HS-5 (cell line): ENCODE measurements at places on chromosomes 7 and 10.

GRCh38 chr7:39609113-39609934 is 14.0 kb upstream of the RALA start:
- peak; percentile 93 for DNase-seq

GRCh38 chr10:127526161-127526560 is 22.9 kb upstream of the NPS start:
- DNase-seq = no peak

- no peak for DNase-seq
Measured at GRCh38 chr10:130027716-130028464, 63.8 kb upstream of the EBF3 start.

GRCh38 chr7:155921804-155922066 is 109.5 kb upstream of the SHH start:
- no peak for DNase-seq

GRCh38 chr7:138267934-138268333 is 191.7 kb downstream of the AKR1D1 start:
- DNase-seq = no peak

- DNase-seq = no peak
Measured at GRCh38 chr10:132563485-132564248, 26.1 kb downstream of the INPP5A start.

DNA sequence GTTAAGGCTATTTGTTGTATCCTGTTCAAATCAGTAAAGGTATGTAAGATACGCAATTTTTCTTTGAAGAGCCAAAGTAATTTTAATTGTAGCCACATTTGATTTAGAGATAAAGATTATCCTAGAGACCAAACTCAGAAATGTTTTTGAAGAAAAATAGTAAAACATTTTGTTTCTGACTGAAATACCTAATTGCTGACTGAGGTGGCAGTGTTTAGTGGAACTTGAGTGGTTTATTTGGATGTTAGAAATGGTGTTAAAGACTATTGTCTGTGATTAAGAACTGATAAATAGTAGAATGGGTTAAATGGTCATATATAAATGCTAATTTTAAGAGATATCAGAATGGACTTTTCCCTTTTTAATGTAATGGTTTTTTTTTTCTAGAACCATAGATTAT is 15.3 kb downstream of the EDRF1 start:
- DNase-seq = no peak

- no peak for DNase-seq
Measured at GRCh38 chr10:70341016-70341415, 41.4 kb downstream of the LRRC20 start.

- DNase-seq = no peak
Measured at GRCh38 chr10:17859492-17860156, 50.5 kb downstream of the MRC1 start.

GRCh38 chr10:54758791-54759190 is 42.2 kb downstream of the PCDH15 start:
- DNase-seq = peak; percentile 11

GRCh38 chr10:5862360-5862961 is 27.2 kb downstream of the ANKRD16 start:
- no peak for DNase-seq

- no peak for DNase-seq
Measured at GRCh38 chr10:1882180-1882579, 144.9 kb upstream of the ADARB2 start.

GRCh38 chr10:78507510-78508160 is 474.0 kb downstream of the RPS24 start:
- no peak for DNase-seq

- DNase-seq = no peak
Measured at GRCh38 chr7:157320608-157320980, 16.2 kb upstream of the DNAJB6 start.

DNA sequence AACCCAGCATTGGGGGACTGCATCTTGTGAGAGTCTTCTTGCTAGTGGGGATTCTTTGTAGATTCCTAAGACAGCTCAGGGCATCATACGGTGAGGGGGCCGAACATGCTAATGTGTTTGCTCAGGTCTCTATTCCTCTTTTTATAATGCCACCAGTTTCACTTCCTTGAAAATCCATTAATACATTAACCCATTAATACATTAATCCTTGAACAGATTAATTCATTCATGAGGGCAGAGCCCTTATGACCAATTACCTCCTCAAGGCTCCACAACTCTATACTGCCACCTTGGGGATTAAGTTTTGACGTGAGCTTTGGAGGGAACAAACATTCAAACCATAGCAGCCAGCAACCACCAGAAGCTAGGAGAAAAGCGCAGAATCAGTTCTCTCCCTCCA is 67.2 kb upstream of the POT1 start:
- no peak for DNase-seq

DNA sequence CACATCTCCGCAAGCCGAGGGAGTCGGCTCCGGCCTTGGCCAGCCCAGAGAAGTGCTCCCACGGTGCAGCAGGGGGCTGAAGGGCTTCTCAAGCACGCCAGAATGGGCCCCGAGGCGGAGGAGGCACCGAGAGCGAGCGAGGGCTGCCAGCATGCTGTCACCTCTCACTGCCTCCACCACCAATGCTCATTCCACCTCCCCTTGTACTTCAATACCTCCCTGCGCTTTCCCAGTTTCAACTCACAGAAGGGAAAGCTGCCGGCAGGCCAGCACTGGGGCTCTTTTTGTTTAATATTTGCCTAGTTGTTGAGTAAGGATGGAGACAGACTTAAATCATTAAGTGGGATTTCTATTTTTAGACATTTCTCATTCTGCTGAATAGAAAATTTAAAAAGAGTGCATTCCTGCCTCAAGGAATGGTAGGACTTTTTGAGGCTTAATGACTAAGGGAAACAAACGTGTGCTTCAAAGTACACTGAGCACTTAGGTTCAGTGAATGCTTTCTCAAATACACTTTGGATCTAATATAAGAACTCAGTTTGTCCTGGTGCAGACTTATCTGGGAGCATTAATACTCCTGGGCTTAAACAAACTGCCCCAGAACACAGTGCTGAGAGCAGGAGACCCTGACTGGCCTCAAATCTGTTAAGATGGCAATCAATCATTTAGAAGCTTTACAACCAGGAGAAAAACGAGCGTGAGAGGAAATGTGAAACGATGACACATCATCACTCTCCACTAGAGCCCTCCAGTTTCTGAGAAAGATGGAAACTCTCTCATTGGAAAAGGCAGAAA is 131.2 kb downstream of the RALA start:
- no peak for DNase-seq

DNA sequence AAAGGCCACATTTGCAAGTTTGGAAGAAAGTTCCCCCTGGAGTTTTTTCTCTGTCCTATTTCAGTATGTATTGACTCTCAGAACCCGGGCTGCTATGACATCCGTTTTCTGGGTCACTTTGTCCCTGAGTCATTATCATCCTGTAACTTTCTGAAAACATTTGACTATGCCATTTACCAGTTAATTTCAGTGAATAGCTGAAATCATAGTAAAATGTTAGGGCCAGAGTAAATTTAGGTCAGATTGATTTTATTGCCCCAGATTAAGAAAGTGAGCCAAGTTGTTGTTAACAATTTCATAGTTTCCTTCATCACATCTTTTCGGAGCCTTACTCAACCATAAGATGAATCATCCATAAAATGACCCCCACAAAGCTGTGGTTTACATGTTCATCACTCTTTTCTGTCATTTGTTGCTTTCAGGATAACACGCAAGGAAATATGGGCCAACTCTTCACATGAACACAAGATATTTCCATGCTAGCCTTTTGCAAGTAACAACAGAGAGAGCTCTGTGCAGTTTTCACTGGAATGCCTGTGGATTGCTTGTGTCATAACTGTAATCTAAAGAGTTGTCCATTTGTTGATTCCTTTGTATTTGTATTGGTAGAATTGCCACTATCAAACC is 3.9 kb upstream of the MACC1 start:
- DNase-seq = peak; percentile 98

- no peak for DNase-seq
Measured at GRCh38 chr7:134058980-134059379, 68.2 kb upstream of the LRGUK start.

DNA sequence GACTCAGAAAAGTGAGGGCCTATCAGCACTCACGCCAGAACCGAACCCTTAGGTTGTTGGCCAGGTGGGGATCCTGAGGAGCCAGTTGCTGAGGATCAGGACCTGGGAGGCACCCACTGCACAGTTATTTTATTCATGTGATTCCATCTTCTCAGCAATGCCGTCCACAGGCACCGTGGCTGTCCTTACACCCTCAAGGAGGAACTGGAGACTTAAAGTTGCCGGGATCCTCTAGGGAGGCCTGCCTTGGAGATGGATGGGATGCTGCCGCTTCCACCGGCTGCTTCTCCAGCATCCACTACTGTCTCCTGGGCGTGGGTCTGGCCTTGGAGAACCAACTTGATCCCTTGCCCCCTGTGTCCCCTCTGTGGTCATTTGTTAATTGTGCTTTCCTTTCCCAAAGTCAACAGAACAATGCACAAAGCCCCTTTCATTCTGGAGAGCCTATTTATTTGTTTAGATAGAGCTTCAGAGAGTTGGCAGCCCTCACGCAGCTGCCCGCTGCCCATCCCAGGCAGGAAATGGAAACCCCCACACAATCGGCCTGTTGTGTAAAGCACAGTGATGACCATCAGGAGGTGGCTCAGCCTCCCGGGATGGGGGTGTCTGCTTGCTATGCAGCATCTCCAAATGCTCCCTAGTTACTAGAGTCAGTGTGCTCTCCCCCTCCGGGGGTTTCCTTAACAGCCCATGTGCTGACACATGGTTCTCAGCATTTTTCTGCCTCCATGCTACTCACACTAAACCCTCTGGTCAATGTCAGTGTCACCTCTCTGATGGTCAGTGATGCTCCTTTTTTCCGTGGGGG is 52.9 kb upstream of the IGFBP3 start:
- DNase-seq = no peak

DNA sequence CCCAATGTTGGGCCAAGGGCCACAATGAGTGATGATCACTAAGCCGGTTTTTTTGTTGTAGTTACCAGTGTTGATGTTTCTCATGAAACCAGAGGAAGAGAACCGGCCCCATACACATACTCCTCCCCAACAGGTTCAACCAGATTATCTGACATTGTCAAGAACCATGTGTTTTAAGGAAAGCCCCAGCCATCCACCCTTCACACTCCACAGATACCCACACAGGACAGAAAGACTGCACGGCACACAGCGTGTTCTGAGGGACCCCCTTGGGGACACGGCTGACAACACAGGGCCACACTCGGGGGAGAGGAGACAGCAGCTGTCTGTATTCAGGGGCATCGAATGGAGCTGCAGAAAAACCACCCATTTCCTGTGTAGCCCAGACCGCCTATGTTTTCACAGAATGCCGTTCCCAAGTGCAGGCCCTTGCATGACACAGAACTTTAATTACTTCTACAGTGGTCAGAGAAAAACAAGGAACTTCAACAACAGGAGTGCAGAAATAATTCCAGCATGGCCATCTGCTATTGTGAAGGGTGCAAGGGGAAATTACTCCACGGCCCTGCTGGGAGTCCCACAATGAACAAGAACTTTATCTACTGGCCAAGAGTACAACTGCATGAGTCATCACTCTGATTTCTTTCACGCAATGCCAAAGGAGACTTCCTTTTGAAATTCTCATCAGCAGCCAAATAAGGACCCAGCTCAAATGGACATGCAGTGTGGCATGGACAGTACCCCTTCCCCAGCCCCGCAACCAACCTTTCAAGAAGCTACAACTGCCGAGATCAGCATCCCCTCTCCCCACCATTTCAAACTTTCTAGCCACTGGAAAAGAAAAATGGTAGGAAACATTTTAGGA is 2.3 kb downstream of the KLF6 start:
- peak; percentile 54 for DNase-seq

GRCh38 chr7:18421297-18422002 is 74.1 kb upstream of the HDAC9 start:
- DNase-seq = no peak

- no peak for DNase-seq
Measured at GRCh38 chr10:95201736-95202135, 7.7 kb downstream of the ACSM6 start.

- DNase-seq = peak; percentile 44
Measured at GRCh38 chr7:141975806-141976523, 2.4 kb upstream of the TAS2R38 start.

- no peak for DNase-seq
Measured at GRCh38 chr7:130485734-130486113, 6.2 kb upstream of the MEST start.

DNA sequence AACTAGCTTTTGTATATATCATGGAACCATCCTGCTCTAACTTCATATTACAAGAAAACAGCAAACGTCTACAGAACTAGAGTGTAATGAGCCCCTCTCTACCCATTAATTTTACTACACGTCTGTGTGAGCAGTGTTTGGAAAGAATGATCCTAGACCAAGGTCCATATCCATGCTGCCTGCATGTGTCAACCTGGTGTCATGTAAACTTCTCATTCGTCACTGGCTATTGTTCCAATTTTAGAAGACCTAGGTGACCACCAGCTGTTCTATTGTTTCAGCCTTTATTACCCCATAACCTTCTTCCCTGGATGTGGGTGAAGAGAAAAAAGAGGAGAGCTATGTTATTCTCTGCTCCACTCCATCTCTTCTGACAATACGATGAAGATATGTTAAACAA is 77.1 kb downstream of the CREM start:
- no peak for DNase-seq

DNA sequence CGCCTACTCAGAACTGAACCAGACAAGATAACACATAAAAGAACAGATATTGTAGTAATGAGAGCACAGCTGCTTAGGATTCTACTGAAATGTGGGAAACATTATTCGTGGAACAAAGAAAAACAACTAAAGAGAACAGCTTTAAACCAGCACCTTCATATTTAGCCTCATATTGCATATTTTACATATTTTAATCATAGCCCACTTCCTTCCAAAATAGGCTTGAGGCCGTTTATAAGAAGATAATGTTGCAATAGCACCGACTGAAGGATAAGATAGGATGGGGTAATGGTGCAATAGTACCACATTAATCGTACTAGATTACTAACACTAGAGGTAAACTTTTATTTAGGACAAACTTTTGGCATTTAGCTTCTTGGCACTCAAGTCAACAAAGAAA is 71.3 kb downstream of the KCND2 start:
- no peak for DNase-seq

- DNase-seq = no peak
Measured at GRCh38 chr7:139698844-139699243, 79.0 kb downstream of the HIPK2 start.

DNA sequence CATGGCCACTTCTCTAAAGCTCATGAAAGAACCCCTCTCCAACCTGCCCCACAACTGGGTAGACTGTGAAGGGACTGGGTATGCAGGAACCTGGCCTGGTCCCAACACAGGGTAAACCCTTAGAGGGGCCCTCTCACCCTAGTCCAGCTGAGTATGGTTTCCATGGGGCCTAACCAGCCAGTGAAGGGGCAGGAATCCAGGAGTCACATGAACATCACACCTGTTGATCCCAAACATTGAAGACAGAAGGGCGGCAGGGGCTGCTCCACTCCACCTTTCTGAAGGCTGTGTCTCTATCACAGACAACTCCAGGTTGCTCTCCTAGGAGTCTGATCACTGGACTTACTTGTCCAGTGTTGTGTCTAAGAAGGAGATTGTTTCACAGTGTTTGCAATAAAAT is 30.8 kb downstream of the GRID1 start:
- DNase-seq = no peak

GRCh38 chr10:60186315-60187071 is 203.2 kb downstream of the ANK3 start:
- no peak for DNase-seq

GRCh38 chr10:50552308-50552707 is 71.4 kb downstream of the SGMS1 start:
- no peak for DNase-seq
